ENCODE measurements at places on chromosomes 1 and 21. TPM values are rescaled to one million over a fixed set of nuclear protein-coding genes. Genes with fewer than 3 reads are reported as not detected.

S100A4 gene
- 337 TPM for total RNA-seq

SLC6A17 gene
- not detected for total RNA-seq

PSMB4 gene
- total RNA-seq, result 356 TPM

E2F2 gene
- total RNA-seq, result 2.7 TPM

CD164L2 gene
- not detected for total RNA-seq

KCNAB2 gene
- total RNA-seq, result 3.6 TPM

SFN gene
- 1.0 TPM for total RNA-seq

FAM72C gene
- total RNA-seq, result 4.2 TPM

FCRL4 gene
- not detected for total RNA-seq

CD52 gene
- not detected for total RNA-seq

CD247 gene
- not detected for total RNA-seq

TSPAN1 gene
- 0.86 TPM for total RNA-seq

FAM72B gene
- 1.5 TPM for total RNA-seq

KRTAP20-4 gene
- total RNA-seq, result not detected

MXRA8 gene
- 367 TPM for total RNA-seq

FAM177B gene
- total RNA-seq, result not detected

UBE2U gene
- total RNA-seq, result 0.29 TPM

AIM2 gene
- total RNA-seq, result 0.43 TPM

FMO2 gene
- under 0.01 TPM for total RNA-seq

NBPF15 gene
- total RNA-seq, result 38.4 TPM

KCNC4 gene
- 1.3 TPM for total RNA-seq

FALEC gene
- total RNA-seq, result not detected

CTNNBIP1 gene
- 42.4 TPM for total RNA-seq

SLC50A1 gene
- total RNA-seq, result 45.3 TPM

NBPF6 gene
- total RNA-seq, result 1.1 TPM

DDAH1 gene
- 73.3 TPM for total RNA-seq

HNRNPR gene
- total RNA-seq, result 72.9 TPM

ARHGAP30 gene
- under 0.01 TPM for total RNA-seq

CD34 gene
- not detected for total RNA-seq

OR2L13 gene
- not detected for total RNA-seq

BGLAP gene
- total RNA-seq, result 0.57 TPM

CTTNBP2NL gene
- 26.8 TPM for total RNA-seq

AMY2A gene
- total RNA-seq, result not detected

KCNJ15 gene
- total RNA-seq, result 6.0 TPM

MMP23B gene
- 12.9 TPM for total RNA-seq

CYP4B1 gene
- total RNA-seq, result not detected

SERTAD4 gene
- 0.72 TPM for total RNA-seq

NKAIN1 gene
- not detected for total RNA-seq

USH2A gene
- total RNA-seq, result under 0.01 TPM

PIGK gene
- total RNA-seq, result 17.9 TPM

TCEANC2 gene
- 1.3 TPM for total RNA-seq

SERINC2 gene
- total RNA-seq, result 17.7 TPM

WNT2B gene
- total RNA-seq, result 1.5 TPM

PDE9A gene
- total RNA-seq, result 1.7 TPM

TRPM2 gene
- 0.29 TPM for total RNA-seq

OR2T29 gene
- not detected for total RNA-seq

INSRR gene
- total RNA-seq, result not detected

C1orf216 gene
- 11.2 TPM for total RNA-seq

LCA5L gene
- total RNA-seq, result 0.88 TPM

TAS1R1 gene
- total RNA-seq, result under 0.01 TPM

PPP1R8 gene
- total RNA-seq, result 35.2 TPM

CA14 gene
- not detected for total RNA-seq

RHOU gene
- total RNA-seq, result 1.3 TPM

S100A16 gene
- 83.8 TPM for total RNA-seq

Data from placental pericyte (primary cell).